ENCODE measurements at places on chromosomes 7 and 10.
A peak's percentile ranks its signal among the peaks of the same experiment; 100 is the strongest.

DNA sequence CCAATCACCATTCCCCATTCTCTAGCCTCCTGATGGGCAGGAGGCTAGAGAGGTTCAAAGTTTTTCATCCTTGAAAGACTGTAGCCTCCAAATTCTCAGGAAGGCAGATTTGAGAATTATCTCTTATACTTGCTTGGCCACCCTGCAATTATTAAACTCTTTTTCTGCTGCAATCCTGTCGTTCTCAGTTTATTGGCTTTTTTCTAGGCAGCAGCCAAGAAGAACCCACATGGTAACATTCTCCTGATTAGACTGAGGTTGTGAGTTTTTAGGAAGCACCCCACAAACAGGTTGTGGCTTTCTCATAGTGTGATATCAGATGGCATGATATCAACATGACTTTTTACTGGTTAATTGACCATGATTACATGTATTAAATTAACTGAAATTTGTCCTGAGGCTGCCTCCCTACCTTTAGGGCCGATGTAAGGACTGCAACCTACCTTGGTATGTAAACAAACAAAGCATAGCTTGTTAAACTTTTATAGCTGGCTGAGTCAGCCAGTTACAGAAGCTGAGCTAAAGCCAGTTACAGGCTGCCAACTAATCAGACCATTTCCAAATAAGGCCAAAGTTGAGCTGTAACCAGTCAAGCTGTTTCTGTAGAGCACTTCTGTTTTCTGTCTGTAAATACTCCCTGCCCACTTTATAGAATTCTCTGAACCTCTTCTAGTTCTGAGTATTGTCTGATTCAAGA is 3.2 kb upstream of the ZNF248 start:
- DNase-seq: no peak

DNA sequence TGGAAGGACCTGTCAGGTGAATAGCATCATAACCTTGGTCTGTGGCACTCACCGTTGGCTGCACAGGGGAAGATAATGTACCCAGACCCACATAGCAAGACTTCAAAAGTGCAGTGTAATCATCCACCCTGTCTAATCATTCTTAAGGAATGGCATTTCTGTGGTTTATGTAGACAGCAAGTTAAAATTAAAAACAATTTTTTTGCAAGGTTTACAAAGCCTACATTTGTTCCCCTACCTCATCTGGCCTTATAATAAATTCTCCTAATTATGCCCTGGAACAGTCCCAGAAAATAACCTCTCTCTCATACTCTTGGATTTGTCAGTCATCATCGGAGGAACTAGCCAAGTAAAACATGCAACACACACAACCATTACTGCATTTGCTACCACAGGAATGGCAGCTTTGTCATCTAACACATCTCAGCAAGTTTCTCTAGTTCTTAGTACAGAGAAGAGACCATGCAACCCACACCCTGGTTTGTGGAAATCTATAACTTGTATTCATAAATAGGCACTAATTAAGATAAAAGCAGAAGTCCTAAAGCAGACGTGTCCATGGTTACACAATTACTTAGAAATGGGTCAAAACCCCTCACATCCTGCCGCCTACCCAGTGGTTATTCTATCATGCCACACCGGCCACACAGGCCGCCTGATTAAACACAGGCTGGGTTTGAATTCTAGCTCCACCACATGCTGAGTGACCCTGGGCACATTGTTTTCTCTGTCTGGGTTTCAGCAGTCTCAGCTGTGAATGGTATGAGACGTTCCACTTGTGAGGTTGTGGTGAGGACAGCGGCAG is 19.1 kb downstream of the ABLIM1 start:
- DNase-seq: no peak

- DNase-seq: no peak
Observed at GRCh38 chr7:40824461-40824860, 689.7 kb downstream of the SUGCT start.

- DNase-seq: no peak
Observed at GRCh38 chr10:78981970-78982281, 86.8 kb upstream of the ZMIZ1 start.

DNA sequence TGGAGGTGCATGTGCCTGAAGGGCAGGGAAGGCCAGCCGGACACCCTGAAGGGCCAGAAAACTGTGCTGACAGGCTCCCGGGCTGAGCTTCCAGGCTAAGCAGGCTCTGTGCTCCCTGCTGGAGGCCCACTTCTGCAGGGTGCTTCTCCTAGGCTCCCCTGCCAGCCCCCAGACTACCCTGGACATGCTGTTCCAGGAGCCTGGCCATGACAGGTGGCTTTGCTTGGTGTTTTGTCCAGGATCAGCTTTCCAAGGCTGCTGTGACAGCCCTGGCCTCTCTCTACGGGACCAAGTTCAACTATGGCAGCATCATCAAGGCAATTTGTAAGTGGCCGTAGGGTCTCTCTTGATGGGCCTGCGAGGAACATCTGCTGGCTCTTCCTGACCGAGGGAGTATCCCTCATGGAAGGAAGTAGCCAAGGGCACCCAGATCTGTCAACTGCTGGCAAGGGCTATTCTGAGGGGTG is 5.3 kb downstream of the CPA1 start:
- no peak for DNase-seq

- DNase-seq: no peak
Observed at GRCh38 chr7:31487476-31487875, 26.4 kb upstream of the ITPRID1 start.

GRCh38 chr7:40723829-40724228 is 589.0 kb downstream of the SUGCT start:
- DNase-seq: no peak

DNA sequence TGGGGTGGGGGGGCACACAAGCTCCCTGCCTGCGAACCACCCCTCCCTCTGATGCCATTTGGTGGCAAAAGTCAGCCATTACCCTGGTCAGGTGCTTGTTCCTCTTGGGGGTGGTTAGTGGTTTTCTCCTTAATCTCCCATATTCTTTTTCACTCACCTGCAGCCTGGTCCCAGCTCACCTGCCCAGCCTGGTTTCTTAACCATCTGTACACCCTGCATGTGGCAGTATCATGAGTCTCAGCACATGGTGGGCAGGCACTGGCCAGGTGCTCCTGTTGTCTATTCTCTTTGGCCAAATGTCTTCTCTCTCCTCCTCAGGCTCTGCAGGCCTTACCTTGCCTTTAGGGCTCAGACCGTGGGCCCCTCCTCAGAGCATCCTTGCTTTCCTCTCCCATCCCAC is 30.5 kb downstream of the OGDH start:
- no peak for DNase-seq

GRCh38 chr7:141076377-141076776 is 2.5 kb downstream of the TMEM178B start:
- DNase-seq: no peak

- peak; percentile 32 for DNase-seq
Observed at GRCh38 chr10:30581779-30582380, 47.7 kb downstream of the LYZL2 start.

DNA sequence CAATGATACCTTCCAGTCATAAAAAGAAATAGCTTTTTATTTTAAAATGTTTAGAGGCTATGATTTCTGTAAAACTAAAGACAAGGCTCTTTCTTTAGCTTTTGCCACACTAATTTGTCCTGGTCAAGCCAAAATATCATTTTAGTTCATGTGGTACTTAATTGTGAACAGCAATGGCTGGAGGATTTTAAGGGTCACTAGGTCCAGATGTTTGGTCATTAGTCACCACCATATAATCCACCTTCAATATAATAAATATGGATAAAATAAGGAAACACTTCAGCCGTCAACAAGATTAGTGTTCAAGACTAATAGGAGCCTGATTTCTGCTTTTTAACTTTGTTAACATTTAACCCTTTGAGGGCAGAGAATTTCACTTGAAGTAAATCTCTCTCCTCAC is 50.0 kb upstream of the HGF start:
- no peak for DNase-seq

DNA sequence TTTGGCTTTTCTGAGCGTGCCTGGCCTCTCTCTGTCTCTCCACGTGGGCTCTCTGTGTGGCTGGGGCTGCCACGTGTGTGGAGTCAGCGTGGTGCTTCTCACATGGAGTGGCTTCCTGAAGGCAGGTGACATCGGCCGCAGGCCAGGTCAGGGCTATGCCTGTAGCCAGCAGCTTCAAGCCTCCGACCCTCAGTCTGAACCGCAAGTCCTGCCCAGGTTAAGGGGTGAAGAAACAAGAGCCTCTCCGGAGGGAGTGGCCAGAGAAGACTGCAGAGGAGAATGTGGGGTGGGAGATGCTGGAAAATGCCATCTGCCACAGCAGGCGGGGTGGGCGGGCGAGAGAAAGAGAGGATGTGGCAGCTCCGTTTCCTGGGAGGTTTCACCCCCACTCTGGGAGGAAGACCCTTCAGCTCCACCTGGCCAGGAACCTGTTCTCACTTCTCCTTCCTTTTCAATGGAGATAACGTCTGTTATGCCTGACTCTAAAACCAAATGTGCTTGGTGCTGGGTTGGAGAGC is 14.3 kb upstream of the VIPR2 start:
- no peak for DNase-seq

DNA sequence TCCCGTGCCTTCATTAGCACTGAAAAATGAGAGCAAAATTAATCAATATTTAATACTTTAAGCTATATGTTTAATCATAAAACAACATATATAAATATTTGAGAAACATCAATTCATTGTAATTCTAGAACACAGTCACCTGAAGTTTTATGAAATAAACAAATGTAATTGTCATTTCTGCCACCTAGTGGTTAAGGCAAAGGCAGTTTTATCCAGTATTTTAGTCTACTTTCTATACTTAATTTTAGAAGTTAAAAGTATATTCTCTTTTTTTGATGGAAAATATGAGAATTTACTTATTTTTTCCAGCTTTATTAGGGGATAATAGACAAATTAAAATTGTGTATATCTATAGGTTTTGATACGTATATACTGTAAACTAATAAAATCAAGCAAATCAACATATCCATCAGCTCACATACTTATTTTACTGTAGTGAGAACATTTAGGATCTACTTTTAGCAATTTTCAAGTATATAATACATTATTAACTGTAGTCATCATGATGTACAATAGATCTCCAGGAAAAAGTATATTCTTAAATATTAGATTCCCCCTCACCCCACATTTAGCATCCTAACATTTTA is 16.9 kb downstream of the PCGF6 start:
- no peak for DNase-seq

DNA sequence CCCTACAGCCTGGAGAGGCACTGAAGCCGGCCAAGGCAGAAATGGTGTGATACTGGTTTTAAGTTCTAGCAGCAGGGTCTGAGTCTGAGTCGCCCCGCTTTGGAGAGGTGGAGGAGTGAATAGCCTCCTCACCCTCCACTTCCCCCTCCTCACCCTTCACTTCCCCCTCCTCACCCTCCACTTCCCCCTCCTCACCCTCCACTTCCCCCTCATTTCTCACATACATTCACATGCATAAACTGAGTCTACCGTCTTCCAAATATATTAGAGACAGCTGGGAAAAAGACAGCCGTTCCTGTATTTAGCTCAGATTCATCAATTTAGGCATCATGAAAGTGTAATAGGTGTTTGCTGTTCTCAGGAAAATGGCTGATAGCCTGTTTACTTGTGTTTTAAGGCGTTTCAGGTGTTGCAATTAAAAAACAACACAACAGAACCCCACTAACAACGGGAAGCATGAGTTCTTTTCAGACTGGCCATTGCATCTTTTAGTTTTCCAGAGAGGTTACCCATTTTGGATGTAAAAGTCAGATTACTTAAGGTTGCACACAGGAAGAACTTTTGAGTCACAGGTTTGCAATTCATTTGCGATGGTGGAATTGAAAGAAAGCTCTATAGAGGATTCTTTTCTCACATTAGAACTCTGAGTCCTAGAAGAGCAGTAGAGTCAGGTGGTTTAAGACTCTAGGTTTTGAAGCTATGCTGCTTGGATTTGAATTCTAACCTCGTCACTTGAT is 861 bp downstream of the NRBF2 start:
- DNase-seq: no peak

All from stimulated activated CD4-positive, alpha-beta T cell treated with anti-CD3 and anti-CD28 coated beads, Interleukin-2, amount 100 ng/mL, for 24 hours (primary cell).